Right lung (tissue), 10 donors: ENCODE measurements at places on chromosomes 13 and 19. TPM values are rescaled to one million over a fixed set of nuclear protein-coding genes. Genes with fewer than 3 reads are reported as not detected.

Gene SEMA6B
- polyA plus RNA-seq, result 2.6 TPM

Gene AP1M2
- 31.6 TPM for polyA plus RNA-seq

GRCh38 chr19:49749771-49750170 lies 13.3 kb downstream of the TSKS start:
- no peak for DNase-seq

- DNase-seq, result no peak
Observed at GRCh38 chr13:28252547-28252946, 114.2 kb downstream of the PAN3 start.

DNA sequence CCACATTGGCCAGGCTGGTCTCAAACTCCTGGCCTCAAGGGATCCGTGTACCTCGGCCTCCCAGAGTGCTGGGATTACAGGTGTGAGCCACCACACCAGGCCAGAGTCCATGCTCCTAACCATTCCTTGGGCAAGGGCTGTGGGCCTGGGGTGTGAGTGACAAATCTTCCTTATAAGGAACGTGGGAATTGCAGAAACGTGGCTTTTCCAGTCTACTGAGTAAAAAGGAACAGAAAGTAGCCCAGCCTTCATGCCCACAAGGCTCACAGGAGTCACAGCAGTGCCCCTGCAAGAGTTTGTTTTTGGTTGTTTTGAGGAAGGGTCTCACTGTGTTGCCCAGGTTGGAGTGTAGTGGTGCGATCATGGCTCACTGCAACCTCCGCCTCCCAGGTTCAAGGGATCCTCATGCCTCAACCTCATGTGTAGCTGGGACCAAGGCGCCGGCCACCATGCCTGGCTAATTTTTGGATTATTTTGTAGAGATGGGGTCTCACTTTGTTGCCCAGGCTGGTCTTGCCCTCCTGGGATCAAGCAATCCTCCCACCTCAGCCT lies 5.1 kb downstream of the MYPOP start:
- DNase-seq, result no peak

GRCh38 chr19:7590256-7590655 lies 5.4 kb upstream of the CAMSAP3 start:
- peak; percentile 8 for DNase-seq

- DNase-seq, result peak; percentile 15
Observed at GRCh38 chr19:41265395-41266153, 1.4 kb downstream of the HNRNPUL1 start.

- DNase-seq, result no peak
Observed at GRCh38 chr19:3451451-3451866, 28.9 kb downstream of the SMIM24 start.
